Right kidney (tissue), 9 donors: ENCODE measurements at places on chromosomes 1 and 21.

DNA sequence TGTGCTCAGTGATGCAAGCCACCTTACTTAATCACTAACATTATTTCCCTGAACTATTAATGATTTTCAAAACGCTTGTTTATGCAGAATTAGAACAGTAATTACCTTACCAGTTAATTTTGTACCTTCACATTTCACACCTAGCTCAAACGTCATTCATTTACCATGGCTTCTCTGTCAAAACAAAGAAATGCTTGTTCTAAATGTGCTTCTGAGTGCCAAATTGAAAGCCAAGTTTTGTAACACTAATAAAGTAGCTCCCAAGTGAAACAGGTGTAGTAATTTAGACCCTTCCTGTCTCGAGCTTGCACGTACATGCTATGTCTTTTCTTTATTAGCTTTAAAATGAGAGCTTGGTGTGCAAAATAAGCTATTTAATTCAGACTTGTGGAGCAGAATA, 533.7 kb upstream of the PKN2 start:
- no peak for DNase-seq

DNA sequence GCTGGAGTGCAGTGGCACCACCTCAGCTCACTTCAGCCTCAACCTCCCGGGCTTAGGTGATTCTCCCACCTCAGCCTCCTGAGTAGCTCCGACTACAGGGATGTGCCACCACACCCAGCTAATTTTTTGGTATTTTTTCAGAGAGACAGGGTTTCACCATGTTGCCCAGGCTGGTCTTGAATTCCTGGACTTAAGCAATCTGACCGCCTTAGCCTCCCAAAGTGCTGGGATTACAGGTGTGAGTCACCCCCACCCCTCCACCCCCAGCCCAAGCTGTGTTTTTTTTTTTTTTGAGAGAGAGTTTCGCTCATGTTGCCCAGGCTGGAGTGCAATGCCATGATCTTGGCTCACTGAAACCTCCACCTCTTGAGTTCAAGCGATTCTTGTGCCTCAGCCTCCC, 75.4 kb downstream of the NKAIN1 start:
- no peak for DNase-seq

GRCh38 chr1:6653436-6654290, 29.0 kb downstream of the THAP3 start:
- peak; percentile 67 for DNase-seq

- DNase-seq: no peak
Observed at GRCh38 chr1:56303805-56304204, 275.6 kb downstream of the PLPP3 start.
